ENCODE measurements at places on chromosomes 2 and 18. TPM values are rescaled to one million over a fixed set of nuclear protein-coding genes. Genes with fewer than 3 reads are reported as not detected.

The OXER1 gene
- total RNA-seq, result not detected

The SULT1C4 gene
- not detected for total RNA-seq

DNA sequence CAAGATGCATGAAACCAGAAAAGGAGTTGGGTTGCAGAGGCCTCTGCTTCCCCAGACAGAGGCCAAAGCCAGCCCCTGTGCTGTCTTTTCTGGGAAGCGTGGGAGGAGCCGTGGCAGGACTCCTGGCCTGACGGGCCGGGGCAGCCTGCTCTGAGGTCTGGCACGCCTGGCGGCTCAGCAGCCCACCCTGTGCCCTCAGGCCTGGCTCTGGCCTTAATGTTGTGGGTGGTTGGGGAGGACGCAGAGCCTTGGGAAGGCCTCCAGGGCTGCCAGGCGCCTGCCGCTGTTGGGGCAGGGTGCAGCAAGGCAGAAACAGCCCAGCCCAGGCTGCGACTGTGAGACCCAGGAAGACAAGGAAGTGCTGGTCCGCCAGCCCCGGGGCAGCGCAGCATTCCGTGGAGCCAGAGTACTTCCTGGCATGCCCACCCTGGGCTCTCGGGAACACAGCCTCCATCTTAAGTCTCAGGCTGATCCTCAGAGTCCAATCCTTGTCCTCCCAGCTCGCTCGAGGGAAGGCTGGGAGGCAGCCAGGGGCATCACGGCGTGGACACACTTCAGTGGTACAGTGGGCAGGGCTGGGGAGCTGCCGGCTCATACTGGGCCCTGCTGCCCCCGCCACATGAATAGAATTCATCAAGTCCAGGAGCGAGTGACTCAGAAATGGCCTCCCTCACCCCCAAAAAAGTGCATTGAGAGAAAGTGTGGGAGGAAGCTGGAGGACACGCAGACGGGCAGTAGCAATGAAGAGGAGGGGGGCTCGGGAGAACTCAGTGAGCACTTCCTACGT, 72.6 kb downstream of the EMX1 start:
- H3K4me1 ChIP-seq, result peaks cover 19% of the 10 kb centered on the region
- DNase-seq, result no peak
- H3K36me3 ChIP-seq, result no peaks in the 10 kb centered on the region
- H3K4me3 ChIP-seq, result no peak overlapping the region
- H3K27ac ChIP-seq, result no peak overlapping the region

GRCh38 chr2:76211991-76212985, 501.6 kb upstream of the GCFC2 start:
- no peaks in the 10 kb centered on the region for H3K36me3 ChIP-seq
- no peaks in the 10 kb centered on the region for H3K4me1 ChIP-seq
- H3K4me3 ChIP-seq, result no peak overlapping the region
- H3K27ac ChIP-seq, result no peak overlapping the region
- no peak for DNase-seq
- H3K27me3 ChIP-seq, result no peaks in the 10 kb centered on the region

GRCh38 chr18:47380153-47380552, 128.7 kb upstream of the SKOR2 start:
- no peak overlapping the region for H3K27ac ChIP-seq
- no peak overlapping the region for H3K4me3 ChIP-seq
- no peaks in the 10 kb centered on the region for H3K4me1 ChIP-seq
- no peaks in the 10 kb centered on the region for H3K36me3 ChIP-seq
- H3K27me3 ChIP-seq, result peaks cover 7% of the 10 kb centered on the region

Data from K562 (cell line).